ENCODE measurements at places on chromosomes 7 and 10.

DNA sequence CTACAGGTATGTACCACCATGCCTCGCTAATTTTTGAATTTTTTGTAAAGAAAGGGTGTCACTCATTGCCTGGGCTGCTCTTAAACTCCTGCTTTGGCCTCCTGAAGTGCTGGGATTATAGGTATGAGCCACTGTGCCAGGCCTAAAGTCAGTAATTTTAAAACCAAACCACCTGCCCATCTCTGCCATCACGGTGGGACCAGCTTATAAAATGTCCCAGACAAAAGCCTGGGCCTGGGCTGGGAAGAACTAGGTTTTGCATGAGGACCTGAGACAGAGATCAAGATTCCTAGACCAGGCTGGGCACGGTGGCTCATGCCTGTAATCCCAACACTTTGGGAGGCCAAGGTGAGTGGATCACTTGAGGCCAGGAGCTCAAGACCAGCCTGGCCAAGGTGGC, 395.6 kb downstream of the CALN1 start:
- DNase-seq = no peak

DNA sequence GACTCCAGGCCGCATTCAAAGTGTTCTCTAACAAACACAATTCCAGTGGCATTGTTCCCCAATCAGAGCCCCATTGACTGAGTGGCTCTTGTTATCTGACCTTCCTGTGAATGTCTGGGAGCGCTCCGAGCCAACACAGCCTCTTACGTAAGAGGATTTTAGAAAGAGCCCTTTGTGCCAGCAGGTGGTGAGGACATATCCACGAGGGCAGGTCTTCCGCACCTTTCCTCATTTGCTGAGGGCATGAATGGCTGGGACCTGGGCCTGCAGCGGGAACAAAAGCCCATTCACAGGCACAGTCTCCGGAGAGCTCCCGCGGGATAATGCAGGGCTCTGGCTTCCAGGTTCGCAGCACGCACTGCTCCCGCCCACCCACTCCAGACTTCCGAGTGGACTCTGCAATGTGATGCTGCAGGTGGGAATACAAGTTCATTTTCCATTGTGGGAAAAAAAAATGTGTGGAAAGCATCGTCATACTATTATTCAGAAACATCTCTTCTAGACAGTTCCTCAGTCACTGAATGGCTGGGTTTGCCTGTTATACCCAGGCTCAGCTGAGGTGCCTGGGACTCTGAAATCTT, 295.0 kb upstream of the IGFBP3 start:
- DNase-seq = no peak

- no peak for DNase-seq
These were observed 186.5 kb upstream of the BET1 start for GRCh38 chr7:94190599-94191061.

DNA sequence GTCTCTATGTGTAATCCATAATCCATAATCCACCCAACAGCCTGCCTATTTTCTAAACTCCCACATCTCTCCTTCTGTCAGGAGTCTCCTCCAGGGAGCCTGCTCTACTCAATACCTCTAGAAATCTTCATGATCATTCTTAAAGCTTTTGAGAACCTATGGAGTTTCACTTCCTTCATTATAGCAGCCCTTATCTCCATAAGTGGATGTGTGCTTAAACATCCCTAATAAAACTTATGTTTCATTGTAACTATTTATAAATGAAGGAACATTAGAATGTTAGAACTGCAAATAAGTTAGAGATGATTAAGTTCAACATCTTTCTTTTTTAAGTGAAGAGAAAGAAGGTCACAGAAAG, 8.5 kb downstream of the CPED1 start:
- no peak for DNase-seq

GRCh38 chr10:5563321-5563961, 38.7 kb downstream of the CALML3 start:
- DNase-seq = no peak

- no peak for DNase-seq
These were observed 86.2 kb downstream of the HIBADH start for GRCh38 chr7:27576360-27576944.

DNA sequence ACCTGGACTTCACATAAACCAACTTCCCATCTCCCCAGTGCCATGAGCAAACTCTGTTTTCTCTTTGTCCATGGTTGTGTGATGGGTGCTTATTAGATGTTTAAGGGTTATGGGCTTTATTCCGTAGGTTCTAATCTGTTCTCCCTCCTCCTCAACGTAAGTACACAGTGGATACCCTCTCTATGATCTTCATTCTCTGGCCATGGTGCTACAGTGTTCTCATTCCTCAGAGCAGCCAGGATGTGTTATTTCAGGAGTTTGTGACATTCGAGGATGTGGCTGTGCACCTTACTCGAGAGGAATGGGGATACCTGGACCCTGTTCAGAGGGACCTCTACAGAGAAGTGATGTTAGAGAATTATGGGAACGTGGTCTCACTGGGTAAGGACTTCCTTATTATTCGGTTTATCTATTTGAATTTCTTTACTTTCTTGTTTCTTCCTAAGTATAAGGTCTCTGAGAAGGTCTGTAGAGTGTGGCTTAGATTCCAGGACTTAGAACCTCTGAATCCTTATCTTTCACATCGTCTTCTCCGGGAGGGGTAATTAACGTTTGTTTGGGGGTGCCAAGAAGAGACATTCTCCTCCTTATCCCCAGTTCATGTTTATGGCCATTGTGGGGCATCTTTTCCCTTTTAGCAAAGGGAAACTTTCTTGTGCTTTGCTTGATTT, 3.8 kb downstream of the ZNF655 start:
- no peak for DNase-seq

DNA sequence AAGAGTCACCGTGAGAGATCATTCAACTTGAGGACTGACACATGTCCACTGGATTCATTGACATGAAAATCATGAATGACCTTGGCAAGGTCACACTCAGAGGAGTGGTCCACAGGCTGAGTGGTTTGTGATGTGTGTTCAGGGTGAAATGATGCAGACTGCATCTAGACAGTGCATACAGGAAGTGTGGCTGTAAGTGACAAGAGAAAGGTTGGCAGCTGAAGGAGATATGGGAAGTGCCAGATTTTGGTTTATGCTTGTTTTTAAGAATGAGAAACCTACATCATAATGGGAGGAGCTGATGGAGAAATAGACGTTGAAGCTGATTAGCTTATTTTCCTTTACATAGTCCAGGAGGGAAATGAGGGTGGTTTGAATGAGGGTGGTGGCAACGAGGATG, 64.8 kb upstream of the VIPR2 start:
- no peak for DNase-seq

GRCh38 chr10:71381611-71382010, 15.1 kb upstream of the CDH23 start:
- DNase-seq = no peak

Measured in activated naive CD4-positive, alpha-beta T cell (primary cell).